Activated gamma-delta T cell treated with Interleukin-2 at 50 U/mL for 16 hours (primary cell): ENCODE measurements at places on chromosomes 3 and 15.

GRCh38 chr3:171965067-171965712 is 74.2 kb upstream of the FNDC3B start:
- no peak for DNase-seq

GRCh38 chr3:52934630-52935530 is 37.5 kb upstream of the STIMATE start:
- DNase-seq: peak; percentile 47

DNA sequence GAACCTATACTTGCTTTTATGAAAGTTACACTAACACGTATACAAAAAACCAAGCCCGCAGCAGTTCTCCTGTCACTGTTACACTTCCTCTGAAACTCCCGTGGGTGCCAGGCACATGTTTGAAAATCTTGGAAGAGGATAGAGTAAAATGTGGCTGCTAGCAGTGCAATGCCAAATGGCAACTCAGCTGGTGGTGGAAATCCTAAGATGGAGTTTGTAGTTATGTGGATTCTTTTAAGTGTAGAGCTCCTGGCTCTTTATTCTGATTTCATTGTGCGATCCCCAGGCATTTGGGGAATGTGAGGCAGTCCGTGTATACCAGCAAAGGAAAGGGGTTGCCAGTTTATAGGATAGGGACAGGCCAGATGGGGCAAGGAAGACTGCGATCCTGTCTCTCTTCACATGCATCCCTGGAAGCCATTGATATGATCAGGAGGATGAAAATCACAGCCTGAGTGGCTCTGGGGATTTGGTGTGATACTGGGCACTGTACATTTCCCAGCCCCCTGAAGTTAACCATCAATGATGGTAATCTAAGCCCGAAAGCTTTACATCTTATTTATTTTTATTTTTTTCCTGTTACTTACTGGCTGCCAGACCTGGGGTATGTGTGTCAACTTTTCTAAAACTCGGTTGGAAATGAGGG is 1.1 kb downstream of the STAC start:
- no peak for DNase-seq

- DNase-seq: no peak
Observed at GRCh38 chr15:88623061-88623460, 1.9 kb downstream of the AEN start.

DNA sequence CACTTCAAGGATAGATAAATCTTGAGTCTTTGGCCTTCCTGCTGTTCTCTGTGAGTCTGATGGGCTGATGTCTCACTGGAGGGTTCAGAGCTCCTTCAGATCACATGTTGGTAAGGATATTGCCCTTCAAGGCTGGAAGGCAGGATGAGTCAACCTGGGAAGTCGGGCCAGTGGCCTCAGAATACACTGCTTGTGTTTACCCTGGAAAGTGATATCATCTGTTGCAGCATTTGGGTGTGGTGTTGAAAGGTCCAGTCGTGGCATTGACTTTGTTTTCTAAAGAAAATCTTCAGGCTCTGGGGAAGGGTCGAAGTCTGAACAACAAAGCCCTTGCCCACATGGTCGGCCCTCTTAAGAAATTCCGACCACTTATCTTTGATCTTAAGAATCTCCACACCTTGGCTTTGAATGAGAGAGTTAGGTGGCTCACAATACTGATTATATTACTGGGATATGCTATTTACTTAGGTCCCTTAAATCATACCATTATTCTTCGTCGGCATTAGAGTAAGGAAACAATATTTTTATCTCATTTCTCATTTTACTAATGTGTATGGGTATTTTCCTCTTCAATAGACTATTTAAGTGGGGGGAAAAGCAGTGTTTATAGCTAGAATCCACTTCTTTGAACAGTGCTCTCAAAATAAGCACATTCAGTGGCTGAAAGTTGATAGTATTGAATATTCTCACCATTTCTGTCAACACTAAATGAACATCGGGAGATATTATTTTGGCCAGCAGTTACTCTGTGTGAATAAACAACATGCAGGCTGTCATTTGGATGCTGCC is 303.9 kb upstream of the RASGRP1 start:
- DNase-seq: no peak

DNA sequence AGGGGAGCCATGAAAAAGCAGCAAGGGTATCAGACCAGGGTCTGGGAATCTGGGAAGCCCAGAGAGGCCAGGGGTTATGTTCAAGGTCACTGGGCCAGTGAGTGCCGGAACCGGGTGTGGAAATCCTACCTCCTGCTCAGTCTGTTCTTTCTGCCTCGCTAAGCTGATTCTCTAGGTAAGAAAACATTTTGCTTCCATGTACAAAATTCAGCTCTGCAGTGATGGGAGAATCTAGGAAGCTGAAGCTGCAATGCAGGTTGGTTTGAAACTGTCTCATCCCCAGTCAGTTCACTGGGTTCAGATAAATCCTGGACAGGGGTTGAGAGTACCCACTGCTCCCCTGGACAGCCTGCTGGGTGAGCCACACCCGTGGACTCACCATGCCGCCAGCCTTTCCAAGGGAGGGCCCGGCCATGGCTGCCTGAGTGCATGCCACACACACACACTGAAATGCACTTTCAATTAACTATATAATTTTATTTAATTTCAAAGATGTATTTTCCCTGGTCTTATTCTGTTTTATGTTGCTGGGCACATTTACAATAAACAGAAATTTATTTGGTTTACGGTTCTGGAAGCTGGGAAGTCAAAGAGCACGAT is 108.4 kb downstream of the CORO2B start:
- no peak for DNase-seq

DNA sequence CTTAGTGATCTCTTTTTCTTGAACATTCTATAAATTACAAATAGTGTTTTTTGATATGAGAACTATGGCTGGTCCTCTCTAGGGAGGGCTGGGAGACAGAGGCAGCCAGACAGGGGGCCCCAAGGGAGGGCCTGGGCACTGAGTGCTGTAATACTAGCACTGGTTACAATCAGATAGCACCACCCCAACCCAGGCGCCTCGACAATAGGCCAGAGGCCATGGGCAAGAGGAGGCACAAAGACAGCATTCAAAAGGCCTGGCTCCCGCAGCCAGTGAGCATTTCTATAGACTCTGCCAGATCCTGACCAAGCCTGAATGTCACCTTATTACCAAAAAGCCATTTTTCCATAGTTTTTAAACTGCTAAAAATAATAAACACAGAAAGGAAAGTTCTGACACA is 158.5 kb downstream of the THRB start:
- DNase-seq: no peak

GRCh38 chr3:6716420-6716819 is 144.5 kb upstream of the GRM7 start:
- DNase-seq: no peak

DNA sequence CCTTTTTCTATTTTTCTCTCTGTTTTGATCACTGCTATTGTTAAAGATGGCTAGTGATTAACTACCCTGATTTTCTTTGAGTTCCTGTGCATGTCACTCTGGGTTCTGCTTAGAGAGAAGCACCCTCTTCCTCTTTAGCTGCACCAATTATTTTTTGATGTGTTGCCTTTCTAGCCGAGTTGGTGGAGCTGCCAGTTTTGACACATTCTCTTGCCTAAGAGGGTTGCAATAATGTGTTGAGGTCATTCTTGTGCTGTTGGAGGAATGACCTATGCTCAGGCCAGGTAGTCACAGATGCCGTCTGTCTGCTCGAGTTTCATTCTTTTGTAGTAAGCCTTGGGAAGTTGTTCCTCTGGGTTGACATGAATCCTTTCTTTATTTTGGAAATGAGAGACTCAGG is 84.6 kb upstream of the DPH6 start:
- no peak for DNase-seq

DNA sequence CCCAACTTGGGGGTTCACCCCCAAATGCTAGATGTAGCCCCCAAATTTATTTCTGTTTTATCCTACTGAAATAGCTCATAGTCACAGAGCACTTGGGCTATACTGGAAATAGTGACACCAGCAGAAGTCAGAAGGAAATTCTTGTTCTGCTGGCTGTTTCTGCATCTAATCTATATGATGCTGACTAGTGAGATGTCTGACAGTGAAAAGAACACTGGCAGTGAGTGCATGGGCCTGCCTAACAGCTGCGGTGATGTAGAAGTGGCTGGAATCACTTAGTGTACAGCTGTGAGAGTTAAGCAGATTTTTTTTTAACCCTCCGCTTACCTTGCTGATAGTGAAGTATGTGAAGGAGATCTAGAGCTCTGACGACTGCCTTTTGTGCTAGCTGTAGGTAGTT is 14.0 kb downstream of the TTC14 start:
- DNase-seq: no peak

GRCh38 chr3:171704002-171704401 is 106.3 kb downstream of the PLD1 start:
- no peak for DNase-seq

DNA sequence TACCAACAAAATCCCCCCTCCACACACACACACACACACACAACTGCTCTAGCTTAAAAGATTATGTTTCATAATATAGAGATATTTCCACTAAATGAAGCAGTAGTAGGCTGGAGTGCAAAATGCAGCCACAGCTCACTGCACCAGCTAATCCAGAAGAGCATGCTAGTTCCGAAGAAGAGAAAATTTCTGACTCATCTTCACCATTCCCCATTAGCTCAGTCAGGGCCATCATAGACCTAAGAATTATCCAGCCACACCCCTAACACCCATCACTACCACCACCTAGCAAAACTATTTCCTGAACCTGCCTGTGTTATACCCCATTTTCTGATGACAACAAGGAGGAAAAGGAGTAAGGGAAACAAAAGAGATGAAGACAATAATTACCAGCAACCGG is 67.1 kb upstream of the UBE2E2 start:
- no peak for DNase-seq
